HS-27A (cell line): ENCODE measurements at places on chromosomes 1 and 21.

GRCh38 chr1:171167785-171168184, 17.3 kb upstream of the FMO2 start:
- no peak for DNase-seq

GRCh38 chr1:200323856-200324400, 85.9 kb downstream of the ZNF281 start:
- no peak for DNase-seq

DNA sequence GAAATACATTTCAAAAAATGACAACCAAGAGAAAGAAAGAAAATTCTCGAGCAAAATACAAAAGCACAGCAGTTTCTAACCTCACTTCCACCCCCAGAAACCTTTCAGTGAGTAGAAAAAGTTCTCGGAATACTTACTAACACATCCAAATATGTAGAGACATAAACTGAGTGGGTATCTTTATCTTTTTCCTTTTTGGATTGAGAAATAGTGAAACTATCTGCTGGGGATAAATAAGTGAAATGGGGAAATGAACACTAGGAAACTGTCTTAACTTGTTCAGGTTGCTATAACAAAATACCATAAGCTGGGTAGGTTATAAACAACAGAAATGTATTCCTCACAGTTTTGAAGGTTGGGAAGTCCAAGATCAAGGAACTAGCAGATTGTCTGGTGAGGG, 72.0 kb downstream of the VCAM1 start:
- DNase-seq = no peak

DNA sequence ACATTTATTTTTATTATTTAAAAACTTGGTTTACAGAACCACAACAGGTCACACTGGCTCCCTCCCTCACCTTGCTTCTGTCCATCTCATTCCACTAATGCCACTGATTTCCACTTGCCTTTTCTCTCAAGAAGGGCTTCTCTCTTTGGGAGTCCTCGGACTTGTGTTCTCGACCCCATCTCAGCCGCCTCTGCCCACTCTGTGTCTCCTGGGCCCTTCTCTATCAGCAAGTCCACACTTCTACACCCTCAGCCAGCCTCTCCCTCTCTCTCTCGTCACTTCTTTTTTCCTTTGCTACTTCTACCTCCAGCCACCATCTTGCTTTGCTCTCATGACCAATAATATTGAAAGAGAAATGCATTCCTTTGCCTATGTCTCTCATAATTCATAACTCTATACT, 129.4 kb downstream of the HMGB4 start:
- no peak for DNase-seq

DNA sequence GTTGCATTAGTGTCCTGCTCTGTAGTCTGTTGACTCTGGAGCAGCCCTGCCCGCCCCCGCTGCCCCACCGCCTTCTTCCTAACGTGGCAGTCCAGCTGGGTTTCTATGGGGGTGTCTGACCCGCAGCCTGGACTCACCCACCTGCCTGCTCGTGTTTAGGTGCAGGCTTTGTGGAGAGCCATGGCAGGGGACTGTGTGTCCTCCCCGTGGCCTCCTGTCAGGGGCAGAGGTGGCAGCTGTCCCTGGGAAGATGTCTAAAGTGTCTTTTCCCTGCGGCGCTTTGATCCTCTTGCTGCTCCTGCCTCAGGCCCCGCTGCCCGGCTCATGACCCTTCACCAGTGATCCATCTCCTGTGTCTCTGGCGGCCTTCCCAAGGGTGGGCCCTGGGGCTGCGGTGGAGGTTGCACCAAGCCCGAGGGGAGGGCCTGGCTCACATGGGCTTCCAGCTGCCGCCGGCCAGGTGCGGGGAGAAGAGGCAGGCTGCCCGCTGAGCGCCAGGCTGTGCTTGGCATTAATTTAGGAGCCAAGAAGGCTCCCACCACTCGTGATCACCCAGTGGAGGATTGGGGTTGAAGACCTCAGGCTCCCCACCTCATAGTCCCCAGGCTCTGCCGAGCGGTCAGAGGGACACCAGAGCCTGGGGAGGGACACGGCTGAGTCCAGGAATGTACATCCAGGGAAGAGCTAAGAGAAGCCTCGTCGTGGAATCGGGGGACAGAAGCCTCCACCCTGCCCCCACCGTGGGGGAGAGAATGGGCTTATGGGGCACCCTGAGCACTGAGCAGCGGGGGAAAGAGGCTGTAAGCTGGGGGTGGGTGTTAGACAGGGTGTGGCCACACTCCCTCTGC, 44.1 kb downstream of the COL18A1 start:
- no peak for DNase-seq

DNA sequence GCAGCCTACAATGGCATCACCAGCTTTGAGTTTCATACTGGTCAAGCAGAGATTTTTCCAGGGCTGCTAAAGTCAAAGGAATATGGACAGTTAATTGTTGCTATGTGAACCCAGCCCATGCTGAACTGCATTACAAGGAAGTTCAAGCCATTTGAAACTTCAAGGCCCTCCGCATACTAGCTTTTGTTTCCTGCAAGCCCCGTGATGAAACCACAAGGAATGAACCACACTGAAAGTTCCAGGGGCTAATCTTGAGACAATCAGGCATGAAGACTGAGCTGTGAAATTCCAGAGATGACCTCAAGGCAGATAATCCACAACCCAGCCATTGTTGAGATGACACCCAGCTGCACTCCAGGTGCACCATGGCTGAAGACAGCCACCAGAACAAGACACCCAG, 180.8 kb downstream of the C1orf21 start:
- no peak for DNase-seq

DNA sequence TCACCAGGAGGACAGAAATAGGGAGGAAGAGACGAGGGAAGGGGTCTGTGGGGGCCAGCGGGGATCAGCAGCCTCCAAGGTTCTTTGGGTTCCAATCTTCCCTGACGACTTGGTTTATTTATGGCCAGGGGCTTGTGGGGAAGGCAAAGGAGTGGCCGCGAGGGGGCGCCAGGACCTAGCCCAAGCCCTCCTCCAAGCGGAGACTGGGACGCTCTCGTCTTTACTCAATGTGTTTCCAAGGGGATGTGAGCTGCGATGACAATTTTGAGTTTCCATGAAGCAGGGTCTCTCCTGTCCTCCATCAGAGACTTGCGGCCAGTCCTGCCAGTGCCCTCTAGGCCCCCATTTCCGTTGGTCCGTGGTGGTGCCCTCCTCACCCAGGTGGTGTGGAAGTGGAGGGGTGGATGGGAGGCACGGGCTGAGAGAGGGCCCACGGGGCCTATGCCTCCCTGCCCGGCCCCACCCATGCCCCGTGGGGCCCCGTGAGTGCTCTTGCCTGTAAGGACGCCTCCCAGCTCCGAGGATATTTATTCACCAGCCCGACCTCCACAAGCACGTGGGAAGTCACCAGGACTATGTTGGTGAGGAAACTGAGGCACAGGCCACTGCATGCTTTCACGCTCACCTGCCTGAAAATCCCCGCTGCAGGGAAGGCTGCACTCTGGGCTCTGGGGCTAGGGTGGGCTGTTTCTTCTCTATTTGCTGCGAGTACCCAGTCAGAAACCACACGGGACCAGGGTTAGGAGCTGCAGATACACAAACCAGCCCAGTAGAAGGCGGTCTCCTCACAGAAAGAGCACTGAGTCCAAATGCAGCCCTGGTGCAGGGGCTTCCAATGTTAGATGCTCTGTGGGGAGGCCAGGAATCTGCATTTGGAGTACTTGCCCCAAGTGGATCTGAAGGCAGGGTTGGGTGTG, 26.5 kb downstream of the DMRTB1 start:
- DNase-seq = peak; percentile 22

DNA sequence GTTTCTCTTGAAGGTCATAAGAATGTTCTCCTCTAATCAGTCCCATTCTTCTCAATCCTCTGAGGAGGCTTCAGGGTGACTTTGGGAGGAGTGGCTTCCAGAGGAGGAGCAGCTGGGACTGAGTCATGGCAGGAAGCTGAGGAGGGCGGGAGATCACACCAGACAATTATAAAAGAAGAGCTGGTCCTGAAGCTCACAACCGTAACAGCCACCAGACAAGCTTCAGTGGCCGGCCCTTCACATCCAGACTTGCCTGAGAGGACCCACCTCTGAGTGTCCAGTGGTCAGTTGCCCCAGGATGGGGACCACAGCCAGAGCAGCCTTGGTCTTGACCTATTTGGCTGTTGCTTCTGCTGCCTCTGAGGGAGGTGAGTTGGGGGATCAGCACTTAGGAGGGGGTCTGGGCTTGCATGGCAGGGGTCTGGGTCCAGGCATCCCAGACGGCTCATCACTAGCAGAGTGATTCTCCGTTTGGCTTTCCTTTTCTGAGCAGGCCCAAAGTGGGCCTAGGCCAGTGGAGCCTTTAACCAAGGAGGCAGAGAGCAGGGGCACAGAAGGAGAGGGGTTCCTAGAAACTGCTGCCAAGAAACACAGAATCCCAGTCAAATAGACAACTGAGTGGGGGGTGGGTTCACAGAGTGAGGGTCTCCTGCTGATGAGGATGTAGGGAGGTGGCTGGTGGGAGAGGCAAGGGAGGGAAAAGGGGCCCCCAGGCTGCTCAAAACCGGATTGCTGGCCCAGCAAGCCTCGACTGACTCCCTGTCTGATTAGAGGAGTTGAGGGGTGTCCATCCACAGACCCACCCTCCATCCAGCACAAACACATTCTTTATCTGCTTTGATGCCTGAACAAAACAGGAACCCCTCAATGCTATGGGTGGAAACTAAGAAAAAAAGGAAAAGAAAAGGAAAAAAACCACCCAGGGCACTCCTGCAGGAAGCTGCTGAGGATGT, at the start of gene ECM1:
Gene ECM1 (plus strand): TSS at position 198 of the 953 bp plus-strand sequence. CDS start 101 bp downstream, at position 299.
- no peak for DNase-seq

DNA sequence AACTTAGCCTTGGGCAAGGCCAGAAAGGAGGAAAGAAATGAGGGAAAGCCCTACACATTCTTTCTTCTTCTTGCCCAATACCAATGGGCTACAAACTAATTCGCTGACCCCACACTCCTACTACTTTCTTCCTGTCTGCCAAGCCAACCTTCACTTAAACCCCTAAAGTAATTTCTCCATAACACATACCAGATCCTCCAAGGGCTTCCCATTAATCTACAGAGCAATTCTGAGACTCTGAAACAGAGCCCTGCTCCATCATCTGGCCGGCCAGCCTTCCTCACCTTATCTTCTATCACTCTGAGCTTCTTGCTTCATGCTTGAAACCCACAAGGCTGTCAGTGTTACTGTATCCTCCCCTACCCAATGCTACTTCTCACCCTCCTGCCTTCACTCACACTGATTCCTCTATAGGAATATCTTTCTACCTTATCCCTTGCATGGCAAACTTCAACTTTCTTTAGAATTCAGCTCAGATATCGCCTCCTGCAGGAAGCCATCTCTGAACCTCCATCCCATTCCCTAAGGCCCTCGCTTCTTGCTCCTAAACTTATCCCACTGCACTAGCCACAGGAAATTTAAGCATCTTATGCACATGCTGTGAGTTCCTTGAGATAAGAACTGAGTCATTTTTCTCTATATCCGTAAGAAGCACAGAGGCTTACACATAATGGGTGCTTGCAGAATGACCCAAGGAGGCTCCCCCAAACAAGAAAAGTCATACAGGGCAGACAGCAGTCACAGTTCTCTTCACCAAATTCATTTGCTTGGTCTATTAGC, 81.9 kb downstream of the JAK1 start:
- no peak for DNase-seq

DNA sequence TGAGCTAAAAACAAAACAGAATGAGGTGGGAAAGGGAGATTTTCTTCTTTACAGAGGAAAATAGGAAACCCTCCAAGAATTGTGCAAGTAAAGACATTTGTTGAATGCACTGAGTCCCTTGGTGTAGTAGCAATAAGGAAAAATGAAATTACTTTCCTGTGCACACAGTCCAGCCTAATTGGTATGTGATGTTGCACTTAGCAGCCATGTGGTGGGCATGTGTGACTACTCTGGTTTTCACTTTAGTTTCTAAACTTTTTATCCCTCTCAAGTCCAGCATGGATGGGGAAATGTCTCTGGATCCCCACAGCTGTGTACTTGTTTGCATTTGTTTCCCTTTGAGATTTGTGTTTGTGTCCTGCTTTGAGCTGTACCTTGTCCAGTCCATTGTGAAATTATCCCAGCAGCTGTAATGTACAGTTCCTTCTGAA, 7.1 kb upstream of the AGO3 start:
- no peak for DNase-seq

GRCh38 chr1:60222360-60223115, 149.0 kb upstream of the C1orf87 start:
- DNase-seq = no peak

DNA sequence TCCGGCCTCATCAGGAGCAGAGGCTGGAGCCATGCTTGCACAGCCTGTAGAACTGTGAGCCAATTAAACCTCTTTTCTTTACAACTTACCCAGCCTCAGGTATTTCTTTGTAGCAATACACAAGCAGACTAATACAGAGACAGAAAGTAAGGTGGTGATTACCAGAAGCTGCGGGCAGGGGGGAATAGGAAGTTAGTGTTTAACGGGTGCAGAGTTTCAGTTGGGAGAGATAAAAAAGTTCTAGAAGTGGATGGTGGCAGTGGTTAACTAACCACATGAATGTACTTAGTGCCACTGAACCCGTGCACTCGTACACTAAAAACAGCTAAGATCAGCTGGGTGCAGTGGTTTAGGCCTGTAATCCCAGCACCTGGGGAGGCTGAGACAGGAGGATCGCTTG, 80.4 kb upstream of the TARDBP start:
- DNase-seq = no peak

- no peak for DNase-seq
Measured at GRCh38 chr1:2101946-2102345, 51.7 kb downstream of the PRKCZ start.

DNA sequence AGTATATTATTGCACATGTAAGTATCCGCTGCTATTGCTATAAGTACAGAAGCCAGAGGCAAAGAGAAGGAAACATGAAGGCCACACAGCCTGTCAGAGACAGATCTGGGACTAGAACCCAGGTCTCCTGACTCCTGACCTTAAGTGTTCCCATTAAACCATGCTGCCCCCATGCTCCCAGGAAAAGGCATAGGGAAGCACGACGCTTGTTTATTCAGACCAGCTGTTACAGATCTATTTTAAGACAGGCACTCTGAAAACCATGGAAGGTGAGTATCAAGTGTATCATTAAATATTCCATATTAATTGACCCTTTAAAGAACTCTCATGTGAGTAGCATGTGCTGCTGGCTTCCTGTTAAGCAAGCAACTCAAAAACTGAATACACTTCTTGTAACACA, 11.4 kb downstream of the VAV3 start:
- no peak for DNase-seq

DNA sequence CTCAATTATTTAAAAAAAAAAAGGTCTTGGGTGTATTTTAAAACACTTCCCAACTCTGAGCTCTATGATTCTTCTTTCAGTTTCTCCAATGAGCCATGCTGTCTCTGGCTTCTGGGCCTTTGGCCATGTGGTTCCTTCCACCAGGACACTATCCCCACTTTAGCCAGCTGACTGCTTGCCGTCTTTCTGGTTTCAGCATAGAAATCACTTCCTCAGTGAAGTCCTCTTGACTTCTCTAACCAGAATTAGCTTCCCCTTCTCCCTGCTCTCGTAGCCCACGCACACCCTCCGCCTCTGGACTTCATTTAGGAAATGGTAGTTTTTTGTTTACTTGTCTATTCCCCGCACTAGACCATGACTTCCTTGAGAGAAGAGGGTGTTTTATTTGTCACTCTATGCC, 1.1 kb upstream of the DIO1 start:
- no peak for DNase-seq

GRCh38 chr1:89489047-89489729, 35.4 kb upstream of the LRRC8B start:
- no peak for DNase-seq
